ENCODE measurements at places on chromosomes 1 and 21. TPM values are rescaled to one million over a fixed set of nuclear protein-coding genes. Genes with fewer than 3 reads are reported as not detected.

- DNase-seq: no peak
Measured at GRCh38 chr1:24643363-24644099, 429 bp downstream of the SRRM1 start.

Gene SYT2
- not detected for total RNA-seq

- DNase-seq: no peak
Measured at GRCh38 chr1:35211120-35211414, 18.1 kb upstream of the SFPQ start.

- DNase-seq: peak; percentile 63
Measured at GRCh38 chr1:202852163-202852904, 36.6 kb downstream of the RABIF start.

Gene GGPS1
- total RNA-seq: 18.6 TPM

Gene MAPKAPK2
- 66.5 TPM for total RNA-seq

Gene PPP1R8
- total RNA-seq: 19.1 TPM

Gene RGS4
- not detected for total RNA-seq

Gene SZT2
- total RNA-seq: 76.9 TPM

DNA sequence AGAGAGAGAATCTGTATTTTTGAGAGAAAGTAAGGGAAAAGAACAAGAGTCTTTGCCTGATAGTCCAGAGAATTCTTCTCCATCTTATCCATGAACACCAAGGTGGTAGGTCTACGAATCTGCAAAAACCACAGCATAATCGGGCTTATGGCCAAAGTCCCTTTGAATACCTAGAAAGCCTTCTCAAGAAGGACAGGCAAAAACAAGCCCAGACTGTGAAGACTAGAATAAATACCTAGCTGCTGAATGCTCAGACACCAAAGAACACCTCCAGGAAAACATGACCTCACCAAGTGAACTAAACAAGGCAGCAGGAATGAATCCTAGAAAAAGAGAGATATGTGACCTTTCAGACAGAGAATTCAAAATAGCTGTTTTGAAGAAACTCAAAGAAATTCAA is 79.2 kb downstream of the HFM1 start:
- no peak for DNase-seq

- no peak for DNase-seq
Measured at GRCh38 chr1:71390518-71390917, 309.7 kb upstream of the ZRANB2 start.

Gene MOV10
- total RNA-seq: 141 TPM

DNA sequence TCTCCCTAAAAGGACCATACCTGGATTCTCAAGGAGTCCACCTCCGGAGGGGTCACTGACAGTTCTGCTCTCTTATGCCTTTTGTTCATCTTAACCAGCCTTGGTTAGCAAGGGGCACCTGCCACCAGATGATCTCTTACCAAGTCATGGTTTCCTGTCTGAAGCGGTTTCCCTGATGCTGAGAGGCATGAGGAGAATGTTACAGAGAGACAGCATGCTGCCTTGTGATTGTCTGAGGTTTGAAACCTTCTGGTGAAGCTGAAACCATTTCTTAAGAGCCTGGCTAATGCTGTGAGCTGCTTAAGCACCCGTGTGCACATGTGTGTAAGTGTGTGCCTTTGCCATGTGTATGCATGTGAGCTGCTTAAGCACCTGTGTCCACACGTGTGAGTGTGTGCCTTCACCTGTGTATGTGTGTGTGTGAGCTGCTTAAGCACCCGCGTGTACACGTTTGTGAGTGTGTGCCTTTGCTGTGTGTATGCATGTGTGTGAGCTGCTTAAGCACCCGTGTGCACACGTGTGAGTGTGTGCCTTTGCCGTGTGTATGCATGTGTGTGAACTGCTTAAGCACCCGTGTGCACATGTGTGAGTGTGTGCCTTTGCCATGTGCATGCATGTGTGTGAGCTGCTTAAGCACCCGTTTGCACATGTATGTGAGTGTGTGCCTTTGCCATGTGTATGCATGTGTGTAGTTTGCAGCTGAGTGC is 136.4 kb upstream of the COL6A1 start:
- DNase-seq: no peak

DNA sequence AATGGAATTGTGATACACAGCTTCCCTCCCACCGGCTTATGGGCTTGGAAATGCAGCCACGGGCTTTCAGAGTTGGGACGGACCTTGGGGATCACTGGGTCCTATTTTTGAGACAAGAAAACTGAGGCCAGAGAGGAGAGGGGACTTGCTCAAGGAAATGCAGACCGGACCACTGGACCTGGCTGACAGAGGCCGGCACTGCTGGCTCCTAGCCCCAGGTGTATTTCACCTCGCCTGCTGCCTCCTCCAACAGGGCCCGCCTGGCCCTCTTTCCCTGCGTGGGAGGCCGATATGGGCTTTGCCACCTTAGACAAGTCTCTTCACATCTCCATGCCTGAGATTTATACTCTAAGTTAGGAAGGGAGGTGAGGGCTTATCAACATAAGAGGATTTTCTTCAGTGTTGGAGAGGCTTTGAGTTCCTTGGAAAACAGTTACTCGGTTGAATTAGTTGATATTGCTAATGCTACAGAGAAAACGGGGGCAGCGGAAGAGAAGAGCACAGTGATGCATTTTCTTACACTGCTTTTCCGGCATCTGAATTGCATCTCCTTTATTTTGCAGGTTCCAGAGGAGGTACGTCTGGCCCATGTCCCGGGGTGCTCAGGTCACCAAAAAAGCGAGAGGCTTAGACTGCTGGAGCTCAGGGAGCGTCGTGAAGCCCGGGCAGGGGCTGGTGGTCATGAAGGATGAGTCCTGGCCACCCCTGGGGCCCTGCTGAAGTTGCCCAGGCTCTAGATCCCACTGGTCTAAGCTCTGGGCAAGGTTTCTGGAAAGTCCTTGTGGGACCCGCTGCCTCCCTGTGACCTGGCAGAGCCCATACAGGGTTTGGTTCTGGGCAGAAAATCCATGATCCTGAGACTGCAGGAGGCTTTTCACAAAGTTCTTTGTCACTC is 44.7 kb downstream of the CAPN2 start:
- no peak for DNase-seq

- no peak for DNase-seq
Measured at GRCh38 chr1:88063605-88064004, 620.5 kb upstream of the PKN2 start.

- DNase-seq: no peak
Measured at GRCh38 chr1:29964718-29965533, 728.6 kb downstream of the PTPRU start.

DNA sequence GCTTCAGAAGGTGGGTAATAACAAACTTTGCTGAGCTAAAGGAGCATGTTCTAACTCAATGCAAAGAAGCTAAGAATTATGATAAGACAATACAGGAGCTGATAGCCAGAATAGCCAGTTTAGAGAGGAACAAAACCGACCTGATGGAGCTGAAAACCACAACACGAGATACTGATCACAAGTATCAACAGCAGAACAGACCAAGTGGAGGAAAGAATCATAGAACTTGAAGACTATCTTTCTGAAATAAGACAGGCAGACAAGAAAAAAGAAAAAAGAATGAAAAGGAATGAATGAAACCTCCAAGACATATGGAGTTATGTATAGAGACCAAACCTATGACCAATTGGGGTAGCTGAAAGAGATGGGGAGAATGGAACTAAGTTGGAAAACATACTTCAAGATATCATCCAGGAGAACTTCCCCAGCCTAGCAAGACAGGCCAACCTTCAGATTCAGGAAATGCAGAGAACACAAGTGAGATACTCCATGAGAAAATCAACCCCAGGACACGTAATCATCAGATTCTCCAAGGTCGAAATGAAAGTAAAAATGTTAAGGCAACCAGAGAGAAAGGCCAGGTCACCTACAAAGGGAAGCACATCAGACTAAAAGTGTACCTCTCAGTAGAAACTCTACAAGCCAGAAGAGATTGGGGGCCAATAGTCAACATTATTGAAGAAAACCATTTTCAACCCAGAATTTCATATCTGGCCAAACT is 20.5 kb downstream of the CD84 start:
- no peak for DNase-seq

DNA sequence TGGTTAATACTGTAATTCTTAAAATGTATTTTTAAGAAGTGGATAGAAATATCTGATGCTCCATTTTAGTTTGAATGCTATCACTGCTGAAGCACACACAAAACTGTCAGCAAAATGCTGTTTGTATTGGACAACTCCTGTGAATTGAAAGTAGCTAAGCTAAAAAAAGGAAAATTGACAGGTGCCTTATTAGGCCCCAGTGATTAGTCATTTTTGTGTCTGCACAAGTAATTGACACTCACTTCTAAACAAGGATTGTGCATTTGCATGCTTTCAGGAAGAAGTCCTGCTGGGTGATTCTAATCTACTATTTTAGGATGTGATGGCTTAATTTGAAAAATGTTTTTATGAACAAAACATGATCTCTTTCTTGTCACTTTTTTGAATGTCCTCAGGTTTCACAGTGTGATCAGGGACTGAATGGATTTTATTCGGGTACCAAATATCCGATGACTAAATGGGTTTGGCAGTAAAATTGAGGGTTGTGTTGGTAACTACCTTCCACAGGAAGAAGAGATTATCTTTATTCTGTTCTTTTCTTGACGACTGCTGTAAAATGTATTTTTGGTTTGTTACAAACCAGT is 13.0 kb upstream of the MAP3K7CL start:
- DNase-seq: no peak

Gene VWA1
- 14.0 TPM for total RNA-seq

DNA sequence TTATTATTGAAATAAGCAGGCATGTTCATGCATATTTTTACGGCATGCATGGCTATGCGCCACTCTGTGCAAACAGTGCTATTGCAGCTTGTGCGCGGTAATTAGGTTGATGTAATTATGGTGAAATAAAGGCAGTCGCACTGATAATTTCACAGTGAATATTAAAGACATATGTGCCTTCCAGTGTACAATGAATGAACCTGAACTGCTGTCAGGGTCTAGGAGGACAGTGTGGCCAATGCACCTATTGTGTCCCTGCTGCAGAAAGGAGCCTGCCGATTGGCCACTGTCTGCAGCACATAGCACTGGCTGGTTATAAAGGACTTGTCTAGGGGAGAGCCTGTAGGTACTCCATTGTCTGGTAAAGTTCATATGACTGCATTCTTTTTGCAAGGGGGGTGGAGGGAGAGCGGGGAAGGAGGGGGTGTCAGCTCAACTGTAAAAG is 340.4 kb downstream of the USP25 start:
- no peak for DNase-seq

- no peak for DNase-seq
Measured at GRCh38 chr1:89836252-89837035, 15.6 kb downstream of the LRRC8D start.

Gene KLHL12
- 17.0 TPM for total RNA-seq

GRCh38 chr1:197859024-197859423 is 43.4 kb upstream of the C1orf53 start:
- DNase-seq: no peak

Gene APP
- total RNA-seq: 209 TPM

Gene SIPA1L2
- total RNA-seq: 50.4 TPM

DNA sequence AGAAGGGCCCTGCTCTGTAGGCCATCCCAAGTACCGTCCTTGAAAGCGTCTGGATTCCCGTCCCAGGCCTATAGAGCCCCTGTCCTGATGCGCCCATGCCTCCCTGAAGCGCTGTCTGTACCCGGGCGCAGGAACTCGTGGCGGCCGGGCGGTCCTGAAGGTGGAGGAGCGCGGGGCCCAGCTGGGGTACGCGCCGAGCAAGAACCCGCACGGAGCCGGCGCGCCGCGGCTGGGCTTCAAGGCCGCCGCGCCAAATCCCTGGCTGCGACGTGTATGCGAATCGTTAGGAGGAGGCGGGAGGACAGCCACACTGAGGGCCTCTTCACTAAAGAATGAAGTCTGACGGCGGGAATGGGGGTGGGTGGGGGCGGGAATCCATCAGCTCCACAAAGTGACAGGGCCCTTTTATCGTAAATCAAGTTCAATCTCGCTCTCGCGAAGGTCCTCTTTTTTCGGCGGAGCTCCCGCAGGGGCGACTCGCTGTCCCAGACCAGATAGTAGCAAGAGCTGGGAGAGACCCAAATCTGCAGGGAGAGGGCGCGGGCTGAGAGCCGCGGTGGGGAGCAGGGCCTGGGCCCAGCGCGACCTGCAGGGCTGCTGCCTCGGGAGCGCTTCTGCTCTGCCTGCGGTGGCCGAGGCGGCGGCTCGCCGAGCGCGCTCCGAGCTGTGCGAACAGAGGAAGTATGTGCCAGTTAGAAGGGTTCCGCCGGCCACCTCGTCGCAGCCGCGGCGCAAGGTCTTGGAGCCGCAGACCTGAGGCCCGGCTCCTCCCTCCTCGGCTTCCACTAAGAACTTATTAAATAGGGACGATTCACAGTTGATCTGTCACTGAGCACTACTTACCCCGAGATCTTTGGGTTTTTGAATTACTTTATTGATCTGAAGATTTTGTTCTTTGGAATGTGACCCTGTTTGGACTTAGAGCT is 10.4 kb downstream of the BARHL2 start:
- DNase-seq: peak; percentile 51

DNA sequence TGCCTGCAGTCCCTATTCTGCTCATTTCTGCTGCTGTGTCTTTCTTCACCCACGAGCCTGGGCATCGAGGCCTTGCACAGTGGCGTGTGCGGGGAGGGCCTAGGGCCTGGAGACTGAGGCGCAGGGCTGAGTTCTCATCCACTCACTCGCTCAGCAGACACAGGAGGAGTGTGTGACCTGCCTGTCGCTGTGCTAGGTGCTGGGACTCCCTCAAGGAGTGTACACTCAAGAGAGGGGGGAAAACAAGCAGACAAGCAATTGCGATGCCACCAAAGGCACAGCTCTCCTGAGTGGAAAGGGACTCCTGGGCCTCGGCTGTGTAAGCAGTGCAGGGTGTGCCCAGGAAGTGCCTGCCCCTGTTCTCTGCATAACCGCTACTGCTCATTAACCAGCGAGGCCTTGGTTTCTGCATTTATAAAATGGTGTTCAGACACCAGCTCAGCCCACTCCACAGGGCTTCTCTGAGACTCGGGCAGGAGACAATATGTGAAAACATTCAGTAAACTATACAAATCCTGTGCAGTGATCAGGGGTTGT is 4.2 kb downstream of the RD3 start:
- DNase-seq: no peak

DNA sequence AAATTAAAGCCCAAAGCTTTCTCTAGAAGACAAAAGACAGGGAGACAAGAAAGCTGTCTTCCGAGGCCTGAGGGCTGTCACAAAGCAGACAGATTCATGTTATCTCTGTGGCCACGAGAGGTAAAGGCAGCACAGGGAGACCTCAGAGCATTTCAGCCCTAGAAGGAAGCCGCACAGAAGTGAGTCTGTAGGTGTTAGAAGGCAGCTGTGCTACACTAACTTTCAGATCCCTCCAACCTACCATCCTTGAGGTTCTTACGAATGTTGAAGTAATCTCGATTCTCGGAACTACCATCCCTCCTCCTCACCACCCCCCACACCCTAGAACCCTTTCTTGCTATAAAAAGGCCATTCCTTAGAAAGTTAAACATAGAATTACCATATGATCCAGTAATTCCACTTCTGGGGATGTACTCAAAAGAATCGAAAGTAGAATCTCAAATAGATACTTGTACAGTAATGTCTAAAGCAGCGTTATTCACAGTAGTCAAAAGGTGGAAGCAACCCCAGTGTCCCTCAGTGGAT is 21.5 kb upstream of the LYST start:
- DNase-seq: no peak

- DNase-seq: no peak
Measured at GRCh38 chr1:21098186-21098915, 78.3 kb downstream of the EIF4G3 start.

Gene TSNAX
- 13.0 TPM for total RNA-seq

Data from Peyer's patch (tissue), 4 donors.